Activated naive CD8-positive, alpha-beta T cell treated with anti-CD3 and anti-CD28 coated beads for 36 hours (primary cell): ENCODE measurements at places on chromosomes 7 and 10.

DNA sequence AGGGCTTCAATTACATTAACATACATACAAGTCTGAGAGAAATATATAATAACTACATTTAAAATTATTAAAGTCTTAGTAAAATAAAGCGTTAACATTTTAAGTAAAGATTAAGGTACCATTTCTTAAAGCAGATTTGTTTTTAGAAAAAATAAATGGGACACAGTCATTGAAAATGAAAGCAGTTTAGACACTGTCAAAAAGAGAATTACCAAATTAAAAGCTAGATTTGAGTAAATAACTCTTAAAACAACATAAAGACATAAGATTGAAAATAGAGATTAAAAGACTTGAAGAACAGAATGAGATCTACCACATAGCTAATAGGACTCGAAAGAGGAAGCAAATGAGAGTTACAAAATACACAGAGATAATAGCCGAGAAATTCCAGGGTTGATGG, 562.2 kb upstream of the FOXK1 start:
- DNase-seq, result no peak

GRCh38 chr10:99339077-99339476, 9.9 kb downstream of the CNNM1 start:
- DNase-seq, result no peak

DNA sequence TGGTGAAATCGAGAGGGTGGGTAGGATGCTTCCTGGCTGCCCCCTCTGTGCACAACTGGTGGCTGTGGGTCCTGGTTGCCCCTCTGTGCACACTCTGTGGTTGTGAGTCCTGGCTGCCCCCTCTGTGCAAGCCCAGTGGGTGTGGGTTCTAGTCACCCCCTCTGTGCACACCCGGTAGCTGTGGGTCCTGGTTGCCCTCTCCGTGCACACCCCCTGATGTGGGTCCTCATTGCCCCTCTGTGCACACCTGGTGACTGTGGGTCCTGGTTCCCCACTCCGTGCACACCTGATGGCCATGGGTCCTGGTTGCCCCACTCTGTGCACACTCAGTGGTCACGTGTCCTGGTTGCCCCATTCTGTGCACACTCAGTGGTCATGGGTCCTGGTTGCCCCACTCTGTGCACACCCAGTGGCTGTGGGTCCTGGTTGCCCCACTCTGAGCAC, 20.3 kb upstream of the RET start:
- DNase-seq, result no peak

DNA sequence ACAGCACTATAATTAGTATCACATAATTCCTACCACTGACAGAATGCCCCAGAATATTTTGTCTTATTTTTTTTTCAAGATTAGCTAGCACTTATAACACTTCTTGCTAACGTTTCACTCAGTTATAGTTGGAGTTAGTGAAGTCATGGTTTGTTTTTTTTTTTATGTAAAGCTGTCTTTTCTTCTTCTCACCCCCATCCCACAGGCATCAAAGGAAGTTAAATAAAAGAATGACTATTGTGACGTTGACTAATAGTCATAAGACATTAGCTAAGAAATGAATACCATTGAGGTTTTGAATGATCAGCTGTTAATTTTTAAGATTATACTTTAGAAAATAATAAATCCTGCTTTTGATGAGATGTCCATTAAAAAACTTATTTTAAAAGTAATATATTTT, 498.3 kb downstream of the GFRA1 start:
- no peak for DNase-seq

DNA sequence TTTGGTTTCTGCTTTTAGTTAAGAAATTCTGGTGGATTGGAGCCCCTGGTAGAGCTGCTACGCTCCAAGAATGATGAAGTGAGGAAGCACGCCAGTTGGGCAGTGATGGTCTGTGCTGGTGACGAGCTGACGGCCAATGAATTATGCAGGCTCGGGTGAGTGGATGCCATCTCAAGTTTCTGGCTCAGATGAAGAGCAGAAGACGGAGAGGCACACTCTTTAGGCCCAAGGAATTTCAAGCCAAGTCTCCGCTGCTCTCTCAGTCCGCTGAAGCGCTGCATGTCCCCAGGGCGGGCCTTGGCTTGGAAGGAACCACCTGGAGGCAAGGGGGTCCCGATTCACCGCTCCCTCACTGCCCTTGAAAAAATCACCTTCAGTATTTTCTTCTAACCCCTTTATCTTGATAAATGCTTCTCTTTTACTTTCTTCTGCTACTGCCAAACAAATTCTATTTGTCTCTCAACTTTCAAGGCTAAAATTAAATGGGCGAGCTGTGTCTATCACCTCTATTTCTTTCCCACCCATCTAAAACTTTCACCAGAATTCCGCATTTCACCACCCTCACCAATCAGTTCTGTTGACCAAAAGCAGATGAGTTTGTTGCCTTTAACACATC, 74.2 kb downstream of the ARMC3 start:
- no peak for DNase-seq

DNA sequence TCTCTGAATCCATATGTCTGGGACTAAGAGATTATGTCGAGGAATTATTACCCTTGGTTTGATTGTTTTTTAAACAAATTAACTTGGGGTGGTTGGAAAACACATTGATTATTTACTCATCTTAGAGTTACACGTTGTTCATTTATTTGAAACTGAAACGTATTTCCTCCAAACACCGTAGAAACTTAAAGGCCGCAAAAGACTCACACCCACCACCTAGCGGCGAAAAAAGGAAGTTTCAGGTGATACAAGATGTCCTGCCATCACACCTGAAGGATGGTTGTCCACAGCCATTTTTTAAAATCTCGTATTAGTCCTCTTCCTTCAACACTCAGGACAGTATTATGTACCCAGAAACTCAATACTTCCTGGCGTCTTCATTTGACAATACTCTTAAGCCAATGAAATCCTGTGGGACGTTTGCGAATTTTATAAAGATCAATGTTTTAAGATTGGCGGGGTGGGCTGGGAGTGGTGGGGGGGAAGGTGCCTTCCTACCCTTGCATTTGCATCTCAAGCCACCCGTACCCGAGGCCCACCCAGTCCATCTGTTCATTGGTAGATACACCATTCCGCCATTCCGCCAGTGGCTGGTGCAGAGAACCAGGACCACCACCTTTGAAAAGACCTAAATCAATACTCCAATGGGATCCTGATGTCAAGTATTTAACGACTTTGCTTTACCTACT, 1.4 kb upstream of the LCOR start:
- peak; percentile 74 for DNase-seq

- no peak for DNase-seq
These were observed 226.1 kb upstream of the SHH start for GRCh38 chr7:156038345-156038744.

DNA sequence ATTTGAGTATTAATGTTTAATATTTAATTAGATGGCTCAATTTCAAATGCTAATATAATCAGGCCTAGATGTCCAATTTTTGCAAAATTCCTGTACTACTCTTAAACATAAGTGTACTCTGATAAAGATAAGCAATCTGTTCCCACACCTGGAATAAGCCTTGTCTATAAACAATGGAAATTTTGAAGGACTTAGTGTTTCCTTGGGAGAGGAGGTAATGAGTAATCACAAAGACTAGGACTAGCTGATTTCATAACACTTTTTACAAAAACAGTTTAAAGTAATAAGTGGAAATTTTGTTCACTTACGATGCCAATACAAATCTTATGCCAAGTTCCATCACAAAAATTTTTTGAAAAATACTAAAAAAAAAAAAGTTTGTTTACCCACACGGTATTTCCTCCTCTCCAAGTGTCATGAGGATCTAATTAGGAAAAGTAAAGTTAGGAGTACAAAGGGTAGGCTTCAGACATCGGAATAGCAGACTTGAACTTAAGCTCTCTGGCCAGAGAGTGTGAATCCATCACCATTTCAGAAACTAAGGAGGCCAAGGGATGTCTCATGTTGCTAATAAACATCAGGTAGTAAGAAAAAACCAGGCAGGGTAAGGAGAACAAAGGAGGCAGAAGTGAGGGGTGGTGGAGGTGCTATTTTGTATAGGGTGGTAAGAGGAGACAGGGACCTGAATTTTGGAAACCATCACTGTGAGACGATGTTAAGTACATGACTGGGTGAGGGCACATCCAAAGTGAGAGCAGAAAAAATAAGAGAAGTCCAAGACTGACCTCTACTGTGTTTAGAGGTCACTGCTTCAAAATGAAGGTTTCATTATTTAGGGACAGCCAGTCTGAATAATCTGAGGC, 61.3 kb downstream of the RAPGEF5 start:
- no peak for DNase-seq

DNA sequence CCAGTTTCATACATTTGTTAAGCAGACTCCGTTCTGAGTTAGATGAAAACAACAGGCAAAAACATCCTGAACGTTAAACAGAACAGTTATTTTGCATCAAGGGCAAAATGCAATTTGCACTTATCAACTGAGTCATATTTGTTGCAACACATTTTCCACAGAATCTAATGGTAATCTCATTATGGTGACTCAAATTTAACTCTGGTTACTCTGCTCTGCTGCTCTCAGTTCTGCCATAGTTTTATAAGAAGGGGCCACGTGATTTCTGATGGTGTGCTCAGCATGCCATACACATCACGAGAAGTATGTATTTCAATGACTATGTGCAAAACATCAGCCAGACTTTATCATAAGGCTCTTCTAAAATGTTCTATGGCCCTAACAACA, 148.8 kb downstream of the CHCHD3 start:
- no peak for DNase-seq

DNA sequence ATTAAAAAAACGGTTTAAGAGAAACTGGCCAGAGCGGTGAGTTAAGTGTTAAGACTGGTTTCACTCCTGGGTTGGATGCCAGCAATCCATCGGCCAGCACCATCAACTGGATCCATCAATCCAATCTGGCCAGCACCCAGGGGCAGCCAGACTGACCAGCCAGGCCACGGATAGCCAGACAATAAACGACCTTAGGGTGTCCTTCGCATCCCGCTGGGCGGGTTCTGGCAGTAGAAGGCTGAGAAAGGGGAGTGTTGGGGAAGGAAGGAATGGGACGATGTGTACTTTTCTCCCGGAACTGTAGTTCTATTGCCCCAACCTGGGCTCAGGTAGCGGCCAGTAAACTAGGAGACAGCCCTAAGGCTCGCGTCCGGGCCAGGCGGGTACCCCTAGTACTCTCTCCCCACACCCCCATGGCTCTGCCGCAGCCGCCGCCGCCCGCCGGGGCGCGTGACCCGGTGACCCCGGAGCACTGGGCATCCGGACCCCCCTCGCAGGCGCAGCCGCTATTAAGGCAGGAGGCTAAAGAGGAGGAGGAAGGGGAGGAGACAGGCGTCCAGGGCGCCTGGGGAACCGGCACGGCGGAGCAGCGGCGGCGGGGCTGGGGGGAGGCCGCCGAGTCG, at the start of gene CASD1:
CASD1 (plus strand) TSS at position 546 of the 623 bp plus-strand sequence. CDS start 276 bp downstream, outside the sequence.
- peak; percentile 69 for DNase-seq

- DNase-seq, result no peak
These were observed 87.5 kb upstream of the GJD4 start for GRCh38 chr10:35517431-35518181.

- DNase-seq, result no peak
These were observed 219.0 kb downstream of the CACNA2D1 start for GRCh38 chr7:82224529-82224928.

DNA sequence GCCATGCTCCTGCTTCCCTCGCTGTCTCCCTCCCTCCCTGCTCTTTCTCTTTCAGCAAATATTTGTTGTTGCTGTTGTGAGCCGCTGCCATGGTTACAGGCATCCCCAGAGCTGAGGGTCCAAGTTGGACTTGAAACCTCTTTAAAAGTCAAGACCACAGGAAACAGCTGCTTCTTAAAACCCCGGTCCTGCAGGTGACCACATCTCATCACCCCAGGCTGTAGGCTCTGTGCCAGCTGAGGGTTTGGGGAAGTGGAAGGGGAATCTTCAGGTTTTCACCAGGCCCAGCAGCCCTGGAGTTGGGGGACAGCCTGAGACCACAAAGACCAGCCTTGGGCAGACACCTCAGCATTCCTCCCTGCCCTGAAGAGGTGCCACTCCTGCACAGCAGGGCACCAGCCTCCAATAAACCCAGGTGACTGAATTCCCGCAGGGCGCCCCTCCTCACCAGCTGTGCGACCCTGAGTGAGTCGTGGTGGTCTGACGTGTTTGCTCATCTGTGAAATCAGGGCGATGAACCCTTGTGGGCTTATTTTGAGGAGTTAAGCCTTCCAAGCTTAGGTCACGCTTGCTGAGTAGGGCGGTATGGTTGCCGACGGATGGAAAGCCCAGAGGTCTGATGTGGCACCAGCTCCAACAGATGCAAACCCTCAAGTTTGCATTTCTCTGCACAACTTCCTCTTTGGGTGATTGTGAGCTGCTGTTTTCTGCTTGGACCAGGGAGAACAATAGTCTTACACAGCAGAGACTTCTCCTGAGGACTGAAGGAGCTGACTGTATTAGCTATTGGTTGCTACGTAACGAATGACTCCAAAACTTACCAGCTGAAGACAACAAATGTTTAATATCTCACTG, 24.8 kb downstream of the NPTX2 start:
- no peak for DNase-seq

GRCh38 chr7:120724448-120724847, 133.5 kb downstream of the TSPAN12 start:
- no peak for DNase-seq

- DNase-seq, result no peak
These were observed 69.7 kb upstream of the ANTXRL start for GRCh38 chr10:46216836-46217751.

DNA sequence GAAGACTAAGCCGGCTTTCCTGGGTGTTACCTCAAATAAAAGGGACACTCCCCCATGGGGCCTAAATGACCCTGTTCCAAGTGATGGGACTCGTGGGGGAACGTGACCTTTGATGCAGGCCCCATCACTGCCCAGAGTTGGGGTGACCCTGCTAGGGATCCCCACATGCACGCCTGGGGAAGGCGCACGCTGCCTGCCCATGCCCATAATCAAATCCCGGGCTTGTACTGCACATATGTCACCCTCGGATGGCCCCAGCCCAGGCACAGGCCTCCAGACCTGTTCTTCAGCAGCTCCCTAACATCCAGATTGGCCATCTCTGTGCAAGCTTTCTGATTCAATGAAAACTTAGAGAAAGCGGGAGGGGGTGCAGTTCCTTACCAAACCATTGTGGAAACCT, 14.7 kb downstream of the EBF3 start:
- DNase-seq, result no peak

DNA sequence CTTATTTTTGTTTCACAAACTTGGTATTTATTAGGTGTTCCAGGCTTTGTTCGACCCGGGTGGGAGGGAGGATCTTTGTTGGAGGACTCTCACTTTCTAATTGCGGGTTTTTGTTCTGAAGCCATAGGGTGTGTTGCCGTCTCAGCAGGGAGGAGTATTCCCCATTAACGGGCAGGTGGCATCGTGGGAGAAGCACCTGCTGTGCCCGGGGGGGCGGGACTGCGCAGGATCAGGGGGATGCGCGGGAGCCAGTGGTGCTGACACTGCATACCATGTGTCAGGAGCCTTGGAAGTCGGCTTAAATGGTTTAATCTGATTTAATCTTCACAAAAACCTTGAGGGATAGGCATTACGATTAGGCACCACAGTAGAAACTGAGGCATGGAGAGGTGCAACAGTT, 113.0 kb downstream of the MGMT start:
- no peak for DNase-seq
